Activated naive CD8-positive, alpha-beta T cell treated with anti-CD3 and anti-CD28 coated beads, Interleukin-2, amount 50 U/mL, for 24 hours (primary cell): ENCODE measurements at places on chromosomes 13 and 19.

GRCh38 chr13:108877300-108877699 is 247.9 kb downstream of the MYO16 start:
- DNase-seq: no peak

DNA sequence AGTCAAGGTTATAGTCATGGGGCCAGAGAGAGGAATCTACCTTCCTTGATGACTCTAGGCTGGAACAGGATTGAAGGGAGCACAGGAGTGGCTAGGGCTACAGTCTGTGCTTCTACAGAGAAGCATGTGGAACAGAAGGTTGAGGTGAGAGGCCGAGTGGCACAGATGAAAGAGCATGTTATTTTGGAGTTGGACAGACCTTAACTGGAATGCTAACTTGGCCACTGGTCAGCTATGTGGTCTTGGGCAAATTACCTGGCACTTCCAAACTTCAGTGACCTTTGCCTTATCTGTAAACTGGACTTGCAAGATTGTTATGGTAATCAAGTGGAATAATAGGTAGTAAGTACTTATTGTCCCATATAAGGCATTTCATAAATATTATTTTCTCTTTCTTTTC is 252.7 kb downstream of the KCNRG start:
- no peak for DNase-seq

DNA sequence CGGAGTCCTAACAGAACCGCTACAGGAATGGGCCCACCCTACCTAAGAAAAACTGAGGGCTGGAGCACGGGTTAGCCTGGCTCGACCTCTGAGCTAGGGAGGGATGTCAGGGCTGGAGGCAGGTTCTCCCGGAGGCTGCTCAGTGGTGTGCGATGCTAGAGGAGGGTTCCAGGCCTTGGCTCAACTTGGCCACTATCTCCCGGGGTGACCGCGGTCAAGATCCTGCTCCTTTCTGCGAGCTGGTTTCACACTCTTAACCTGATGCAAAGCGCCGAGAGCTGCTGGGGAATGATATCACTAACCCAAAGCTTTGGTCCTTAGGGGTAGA is 301 bp downstream of the POP4 start:
- no peak for DNase-seq

DNA sequence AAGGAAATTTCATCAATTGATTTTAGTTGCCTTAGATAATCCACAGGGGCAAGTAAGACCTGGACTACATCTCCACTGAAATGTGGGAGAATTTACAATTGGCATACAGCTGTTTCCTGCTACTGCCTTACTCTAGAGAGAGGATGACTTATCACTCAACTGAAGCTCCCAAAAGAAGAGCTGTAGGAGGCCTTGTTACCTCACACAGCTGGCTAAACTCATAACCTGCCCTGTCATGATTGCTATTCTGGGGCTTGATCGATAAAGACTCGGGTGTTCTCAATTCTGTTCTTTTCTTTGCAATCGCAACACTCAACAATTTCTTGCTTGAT is 1396.4 kb downstream of the EFNB2 start:
- DNase-seq: no peak

DNA sequence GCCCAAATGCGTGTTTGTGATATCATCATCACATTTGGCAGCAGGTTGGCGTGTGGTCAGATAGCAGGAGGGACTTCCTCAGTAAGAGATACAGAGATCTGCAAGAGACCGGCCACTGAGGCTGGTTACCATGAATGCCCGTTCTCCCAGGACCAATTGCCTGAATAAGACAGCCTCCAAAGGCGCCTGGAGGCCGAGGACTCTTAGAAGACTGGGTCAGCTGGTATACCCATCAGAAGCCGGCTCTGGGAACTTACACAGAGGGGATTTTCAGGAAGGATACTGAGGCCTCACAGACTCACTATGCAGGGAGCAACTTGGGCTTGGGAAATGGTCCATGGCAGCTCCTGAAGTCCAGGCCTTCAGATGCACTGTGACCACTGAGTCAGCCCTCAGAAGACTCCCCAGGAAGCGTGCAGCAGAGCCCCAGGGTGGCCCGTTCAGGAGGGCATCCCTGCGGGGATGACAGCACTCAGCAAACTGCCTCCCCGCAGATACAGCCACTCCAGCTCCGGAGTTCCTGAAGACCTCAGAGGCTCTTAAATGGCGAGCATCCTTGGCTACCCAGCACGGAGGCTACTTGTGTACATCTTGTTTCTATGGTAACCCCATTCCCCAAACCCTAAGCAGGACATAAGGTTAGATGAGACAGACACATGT is 26.4 kb upstream of the VSTM2B start:
- DNase-seq: no peak

- DNase-seq: no peak
Measured at GRCh38 chr13:21324803-21325202, 134.3 kb downstream of the ZDHHC20 start.

DNA sequence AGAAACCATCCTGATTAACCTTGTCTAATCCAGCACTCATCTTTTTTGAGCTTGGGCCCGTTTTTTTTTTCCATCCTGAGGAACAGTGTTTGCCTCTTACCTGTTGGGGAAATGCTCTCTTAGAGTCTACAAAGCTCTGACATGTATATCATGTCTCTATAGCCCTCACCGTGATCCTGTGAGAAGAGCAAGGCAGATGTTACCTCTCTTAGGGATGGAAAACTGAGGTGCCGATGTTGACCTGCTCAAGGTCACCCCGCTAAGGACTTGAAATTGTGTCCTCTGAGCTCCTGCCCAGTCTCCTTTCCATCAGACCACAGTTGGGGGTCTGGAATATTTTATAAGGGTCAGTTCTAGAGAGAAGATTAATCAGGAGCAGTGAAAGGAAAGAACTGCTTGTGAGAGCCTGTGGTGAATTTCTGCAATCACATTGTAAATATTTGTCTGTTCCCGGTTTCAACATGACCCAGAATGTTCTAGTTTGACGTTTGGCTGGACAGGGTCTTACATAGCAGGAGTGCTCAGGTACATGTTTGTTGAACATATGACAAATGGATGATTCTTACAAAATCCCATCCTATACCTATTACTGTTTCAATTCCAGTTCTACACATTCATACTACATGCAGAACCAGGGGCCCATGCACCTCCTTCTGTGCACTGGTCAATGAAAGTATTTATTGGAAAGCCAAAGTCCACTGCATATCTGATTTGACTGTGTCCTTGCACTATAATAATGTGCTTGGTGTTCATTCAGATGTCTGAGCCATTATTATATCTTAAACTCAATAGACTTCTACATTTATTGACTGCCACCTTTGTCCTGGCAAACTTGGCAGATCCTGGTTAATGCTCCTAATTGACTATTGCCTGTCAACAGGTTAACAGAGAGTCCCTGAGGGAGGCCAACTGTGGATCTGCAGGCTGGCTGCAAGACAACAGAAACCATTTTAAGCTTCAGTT is 12.1 kb downstream of the SLC25A15 start:
- no peak for DNase-seq

DNA sequence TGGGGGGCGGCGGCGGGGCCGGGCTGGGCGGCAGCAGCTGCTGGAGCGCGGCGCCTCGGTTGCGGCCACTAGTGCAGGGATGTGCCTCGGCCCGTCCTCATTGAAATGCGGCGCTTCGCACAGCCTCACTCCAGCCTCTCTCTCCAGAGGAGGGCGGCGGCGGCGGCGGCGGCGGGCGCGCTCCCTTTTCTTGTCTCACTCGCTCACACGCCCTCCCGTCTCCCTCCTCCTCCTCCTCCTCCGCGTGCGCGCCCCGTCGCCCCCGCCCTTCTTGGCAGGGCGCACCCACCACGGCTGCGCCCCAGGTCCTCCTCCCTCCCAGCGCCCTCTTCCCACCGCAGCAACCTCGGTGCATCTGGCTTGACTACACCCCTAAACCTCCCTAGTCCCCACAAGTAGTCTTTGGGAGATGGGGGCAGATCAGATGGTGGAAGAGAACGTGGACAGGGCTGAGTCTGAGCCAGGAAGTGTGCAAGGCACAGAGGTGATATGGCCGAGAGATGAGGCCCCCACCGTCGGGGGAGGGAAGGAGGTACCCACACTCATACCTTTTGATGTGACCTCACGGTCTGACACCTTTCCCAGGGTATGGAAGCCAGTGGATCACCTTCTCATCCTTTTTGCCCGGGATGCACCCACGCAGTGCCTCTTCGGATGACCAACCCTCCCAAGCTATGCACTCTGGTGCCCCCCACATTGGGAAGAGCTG is at the start of gene DCLK1:
Gene DCLK1 (minus strand): TSS at position 161 of the 709 bp plus-strand sequence.
- DNase-seq: no peak

- DNase-seq: no peak
Measured at GRCh38 chr13:56510836-56511235, 629.9 kb upstream of the PRR20A start.

DNA sequence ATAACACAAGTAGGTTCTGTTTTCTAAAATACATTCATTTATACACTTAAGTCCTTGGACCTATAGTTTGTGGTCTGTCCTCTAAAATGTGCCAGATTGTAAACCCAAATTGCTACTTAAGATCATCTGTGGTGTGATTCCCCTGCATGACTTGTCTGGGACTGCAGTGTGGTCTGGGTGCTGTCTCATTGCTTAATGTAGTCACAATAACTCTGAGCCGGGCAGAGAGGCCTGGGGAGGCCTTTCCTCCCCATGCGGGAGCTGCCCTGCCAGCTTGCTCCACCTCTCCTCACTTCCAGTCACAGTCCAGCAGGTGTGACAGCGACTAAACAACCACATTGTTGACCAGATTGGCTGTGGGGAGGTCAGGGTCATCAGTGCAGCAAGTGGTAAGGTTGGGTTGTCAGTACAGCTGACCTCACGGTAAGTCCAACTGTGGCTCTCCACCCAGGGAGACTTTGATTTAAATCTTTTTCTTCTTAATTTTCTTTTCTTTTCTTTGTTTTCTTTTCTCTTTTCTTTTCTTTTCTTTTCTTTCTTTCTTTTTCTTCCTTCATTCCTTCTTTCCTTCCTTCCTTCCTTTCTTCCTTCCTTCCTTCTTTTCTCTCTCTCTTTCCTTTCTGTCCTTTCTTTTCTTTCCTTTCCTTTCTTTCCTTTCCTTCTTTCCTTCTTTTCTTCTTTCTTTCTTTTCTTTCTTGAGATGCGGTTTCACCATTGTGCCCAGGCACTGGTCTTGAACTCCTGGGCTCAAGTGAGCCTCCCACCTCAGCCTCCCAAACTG is 4.4 kb upstream of the TUBA3C start:
- DNase-seq: no peak

GRCh38 chr19:15864824-15865223 is 33.0 kb downstream of the CYP4F2 start:
- DNase-seq: no peak

GRCh38 chr13:49649244-49649962 is 21.1 kb downstream of the ARL11 start:
- no peak for DNase-seq

DNA sequence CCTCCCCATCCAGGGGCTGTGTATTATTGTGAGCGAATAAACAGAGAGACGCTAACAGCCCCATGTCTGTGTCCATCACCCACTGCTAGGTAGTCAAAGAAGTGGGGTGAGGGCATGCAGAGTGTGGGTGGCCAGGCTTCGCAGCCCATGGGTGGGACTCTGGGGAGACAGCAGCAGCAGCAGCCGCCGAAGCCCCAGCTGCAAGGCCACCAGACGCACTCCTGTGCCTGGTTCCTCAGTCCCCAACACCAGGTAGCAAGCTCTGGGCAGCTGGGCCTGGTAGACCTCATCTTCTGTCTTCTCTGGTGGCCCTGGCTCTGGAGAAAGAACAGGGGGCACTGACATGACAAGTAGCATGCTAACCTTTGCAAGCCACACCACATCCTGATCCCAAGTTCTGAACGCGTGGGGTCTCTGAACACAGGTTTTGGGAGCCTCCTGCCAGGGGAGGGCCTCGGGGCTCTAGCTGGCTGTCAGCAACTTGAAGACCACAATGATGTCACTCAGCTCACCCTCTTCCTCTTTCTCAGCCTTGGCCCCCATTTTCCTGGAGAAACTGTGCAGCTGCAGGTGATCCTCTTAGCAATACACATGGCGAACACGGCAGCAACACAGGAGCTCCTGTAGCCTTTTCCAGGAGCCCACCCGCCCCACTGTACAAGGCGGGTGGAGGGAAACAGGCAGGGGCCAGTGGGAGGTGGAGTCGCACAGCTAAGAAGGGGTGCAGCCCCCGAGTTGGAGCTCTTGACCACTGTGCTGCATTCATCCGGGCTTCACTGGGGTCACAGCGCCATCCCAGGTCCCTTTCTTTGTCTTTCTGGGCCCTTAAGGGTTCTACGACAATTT is 5.8 kb downstream of the FUZ start:
- DNase-seq: no peak

- no peak for DNase-seq
Measured at GRCh38 chr13:44188257-44188656, 185.4 kb upstream of the SERP2 start.

- DNase-seq: no peak
Measured at GRCh38 chr13:19967621-19968020, 9.1 kb downstream of the ZMYM2 start.

DNA sequence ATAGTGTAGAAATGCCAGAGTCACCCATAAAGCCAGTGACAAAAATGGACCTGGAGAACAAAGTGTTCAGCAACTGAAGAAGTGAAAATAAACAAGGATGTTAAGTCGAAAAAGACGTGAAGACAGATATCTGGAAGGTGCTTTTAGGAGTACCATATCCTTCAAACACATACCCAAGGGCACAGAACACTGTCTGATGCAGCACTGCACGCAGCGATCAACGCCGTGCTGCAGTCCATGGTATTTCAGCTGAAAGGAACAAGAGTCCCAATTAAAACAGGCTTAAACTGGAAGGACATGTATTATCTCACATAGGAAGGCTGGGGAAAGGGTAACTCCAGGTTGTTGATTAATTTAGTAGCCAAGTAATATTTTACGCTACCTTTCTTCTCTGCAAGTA is 108.2 kb downstream of the SGCG start:
- no peak for DNase-seq

GRCh38 chr19:51327066-51328001 is 14.6 kb downstream of the VSIG10L start:
- DNase-seq: peak; percentile 69

- DNase-seq: no peak
Measured at GRCh38 chr13:88153353-88153752, 482.2 kb downstream of the SLITRK5 start.

DNA sequence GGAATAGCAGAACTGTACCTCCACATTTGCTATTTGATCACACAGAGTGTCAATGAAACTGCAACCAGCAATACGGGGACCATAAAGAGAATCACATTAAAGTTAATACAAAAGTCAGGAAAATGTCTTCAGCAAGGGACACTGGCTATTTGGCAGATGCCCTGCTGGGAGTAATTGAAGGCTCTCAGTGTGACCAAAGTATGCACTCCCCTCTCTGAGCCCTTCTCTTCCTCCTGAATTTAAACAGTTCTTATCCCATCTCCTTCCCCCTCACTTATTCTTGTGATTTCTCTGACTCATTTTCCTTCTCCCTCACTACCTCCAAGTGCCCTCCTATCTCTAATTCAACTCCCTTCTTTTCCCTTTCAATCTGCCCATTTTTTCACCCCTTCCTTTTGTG is 117.7 kb downstream of the ENOX1 start:
- no peak for DNase-seq

DNA sequence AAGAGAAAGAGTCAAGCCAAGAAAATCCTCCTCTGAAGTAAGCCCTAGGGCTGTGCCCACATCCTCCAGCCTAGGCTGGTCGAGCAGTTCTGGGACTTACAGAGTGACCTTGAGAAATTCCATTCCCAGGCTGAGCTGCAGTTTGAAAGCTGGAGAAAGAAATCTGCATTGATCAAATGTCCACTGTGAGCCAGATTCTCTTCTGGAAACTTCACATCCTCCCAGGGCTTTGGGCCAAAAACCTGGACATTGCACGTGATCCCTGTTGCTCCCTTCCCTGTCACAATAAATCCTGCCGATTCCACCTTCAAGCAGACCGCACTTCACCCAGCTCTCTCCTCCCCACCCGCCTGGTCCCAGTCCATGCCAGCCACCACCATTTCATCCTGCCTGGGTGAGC is 15.7 kb downstream of the TMEM143 start:
- DNase-seq: no peak
